ENCODE measurements at places on chromosomes 3 and 15.

- DNase-seq, result no peak
These were observed 19.4 kb upstream of the PTX3 start for GRCh38 chr3:157417247-157417646.

DNA sequence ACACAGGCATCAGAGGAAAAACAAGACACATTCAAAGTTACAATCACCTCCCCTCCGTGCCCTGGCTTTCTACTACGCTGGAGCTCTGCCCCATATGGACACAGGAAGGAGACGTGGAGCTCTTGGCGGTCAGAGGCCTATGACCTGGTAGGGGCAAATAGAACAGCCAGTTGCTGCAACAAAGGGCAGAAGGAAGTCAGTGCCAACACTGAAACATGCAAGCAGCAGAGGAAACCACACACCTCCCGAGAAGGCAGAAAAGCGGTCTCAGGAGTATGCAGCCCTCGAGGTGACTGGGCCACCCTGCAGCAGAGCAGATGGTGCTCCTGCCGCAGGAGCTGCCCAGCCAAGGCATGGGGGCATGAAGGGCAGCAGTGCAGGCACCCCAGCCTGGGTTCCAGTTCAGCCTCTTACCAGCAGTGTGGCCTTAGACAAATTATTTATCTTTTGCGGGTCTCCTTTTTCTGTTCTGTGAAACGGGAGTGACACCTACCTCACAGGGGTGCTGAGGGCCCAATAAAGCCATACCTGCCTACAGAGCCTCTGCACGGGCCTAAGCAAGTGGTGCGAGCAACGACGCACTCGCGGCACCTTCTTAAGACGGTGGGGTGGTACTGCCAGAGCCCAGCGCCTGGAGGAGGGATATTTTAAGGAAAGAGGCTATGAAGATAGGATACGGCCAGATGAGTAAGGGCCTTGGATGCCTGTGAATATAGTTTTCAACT, 8.6 kb downstream of the ZXDC start:
- no peak for DNase-seq

GRCh38 chr3:160870327-160870726, 114.3 kb downstream of the PPM1L start:
- no peak for DNase-seq

GRCh38 chr3:56800832-56801661, 702 bp downstream of the ARHGEF3 start:
- DNase-seq, result peak; percentile 48

DNA sequence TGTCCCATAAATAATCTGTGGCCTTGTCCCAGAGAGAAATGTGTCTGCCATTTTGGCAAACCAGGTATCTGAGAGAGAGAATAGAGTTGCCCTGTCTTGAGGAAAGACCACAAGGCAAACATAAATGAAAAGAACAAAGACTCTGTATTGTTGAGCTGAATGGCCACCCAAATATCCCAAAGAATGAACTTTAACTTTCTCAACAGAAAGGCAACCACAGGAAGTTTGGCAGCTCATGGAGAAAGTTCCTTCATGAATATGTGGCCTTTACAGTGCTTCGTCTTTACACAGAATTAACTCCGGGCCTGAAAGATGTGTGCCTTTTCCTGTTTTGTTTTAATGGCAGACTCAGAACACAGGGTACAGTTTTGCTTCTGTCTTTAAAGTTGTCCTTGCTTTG, 41.4 kb upstream of the THBS1 start:
- no peak for DNase-seq

DNA sequence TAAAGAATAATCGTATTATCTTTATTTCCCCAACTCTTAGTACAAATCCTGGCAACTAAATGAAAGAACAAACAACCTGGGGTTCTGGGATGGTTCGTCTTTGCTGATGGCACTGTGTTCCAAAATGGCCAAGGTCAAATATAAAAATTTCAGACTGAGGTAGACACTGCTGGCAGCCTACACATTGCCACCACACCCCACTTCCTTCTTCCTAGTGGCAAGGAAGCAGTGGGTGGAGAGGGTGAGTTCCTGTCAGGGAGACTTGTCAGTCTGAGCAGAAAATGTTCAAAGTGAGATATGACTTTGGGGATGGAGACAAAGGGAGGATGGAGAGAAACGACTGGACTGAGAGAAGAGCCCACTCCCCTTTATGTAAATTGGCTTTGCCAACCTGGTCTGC, 69.6 kb downstream of the LMCD1 start:
- no peak for DNase-seq

DNA sequence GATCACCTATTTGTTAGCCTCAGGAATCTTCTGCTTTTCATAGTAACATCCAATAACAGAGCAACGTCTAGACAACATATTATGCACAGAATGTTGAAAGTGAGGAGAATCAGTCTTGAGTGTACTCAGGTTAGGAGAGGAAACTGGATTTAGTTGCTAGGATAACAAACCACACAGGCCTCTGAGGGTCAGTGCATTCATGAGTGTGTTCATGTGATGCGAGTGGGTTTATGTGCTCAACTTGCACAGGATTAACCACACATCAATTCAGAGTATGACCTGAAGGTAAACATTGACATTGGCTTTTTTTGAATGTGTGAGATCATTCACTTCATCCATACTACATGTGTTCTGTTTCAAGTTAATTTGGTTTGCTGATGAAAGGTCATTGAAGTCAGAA, 287.6 kb downstream of the DIPK2A start:
- no peak for DNase-seq

DNA sequence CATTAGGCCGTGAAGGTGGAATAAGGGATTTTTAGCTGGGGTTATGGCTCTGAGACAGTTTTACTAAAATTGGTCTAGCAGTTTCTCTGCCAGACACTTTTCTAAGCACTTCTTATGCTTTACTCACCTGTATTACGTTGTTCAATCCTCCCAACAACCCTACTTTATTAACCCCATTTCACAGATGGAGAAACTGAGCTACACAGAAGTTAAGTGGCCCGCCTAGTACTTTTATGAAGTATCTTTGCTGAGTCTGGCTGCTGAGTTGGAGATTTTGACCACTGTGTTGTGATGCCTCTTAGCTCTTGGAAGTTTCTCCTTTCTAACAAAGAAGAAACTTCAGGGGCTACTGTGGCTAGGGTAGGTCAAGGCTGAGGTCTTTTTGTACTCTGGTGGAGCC, 11.5 kb downstream of the LIMD1 start:
- DNase-seq, result no peak

DNA sequence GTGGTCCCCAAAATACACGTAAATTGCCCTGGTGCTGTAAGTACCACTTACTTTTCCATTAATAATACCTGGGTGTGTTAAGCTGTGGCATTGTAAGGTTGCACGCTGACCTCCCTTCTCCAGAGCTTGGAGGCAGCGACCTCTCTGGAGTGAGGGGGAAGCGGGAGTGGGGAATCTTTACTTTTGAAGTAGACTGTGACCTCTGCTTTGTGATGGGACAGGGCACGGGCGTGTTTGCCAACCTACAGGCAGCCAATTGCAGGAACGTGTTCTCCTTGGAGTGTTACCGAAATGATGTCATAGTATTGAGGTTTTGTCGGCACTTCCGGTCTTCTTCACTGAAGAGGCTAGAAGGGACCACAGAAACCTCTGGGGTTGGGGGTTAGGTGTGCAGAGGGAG, 227.3 kb upstream of the C2CD4B start:
- peak; percentile 15 for DNase-seq

DNA sequence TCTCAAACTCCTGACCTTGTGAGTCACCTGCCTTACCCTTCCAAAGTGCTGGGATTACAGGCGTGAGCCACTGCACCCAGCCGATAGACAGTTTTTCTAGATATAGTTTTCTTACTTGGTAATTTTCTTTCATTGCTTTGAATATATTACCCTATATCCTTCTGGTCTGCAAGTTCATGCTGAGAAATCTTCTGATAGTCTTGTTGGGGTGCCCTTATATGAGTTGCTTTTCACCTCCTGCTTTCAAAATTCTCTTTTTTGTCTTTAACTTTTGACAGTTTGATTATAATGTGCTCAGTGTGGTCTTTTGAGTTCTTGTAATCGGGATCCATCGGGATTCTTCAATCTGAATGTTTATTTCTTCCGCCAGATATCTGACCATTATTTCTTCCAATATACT, 217.3 kb downstream of the GREM1 start:
- DNase-seq, result no peak

DNA sequence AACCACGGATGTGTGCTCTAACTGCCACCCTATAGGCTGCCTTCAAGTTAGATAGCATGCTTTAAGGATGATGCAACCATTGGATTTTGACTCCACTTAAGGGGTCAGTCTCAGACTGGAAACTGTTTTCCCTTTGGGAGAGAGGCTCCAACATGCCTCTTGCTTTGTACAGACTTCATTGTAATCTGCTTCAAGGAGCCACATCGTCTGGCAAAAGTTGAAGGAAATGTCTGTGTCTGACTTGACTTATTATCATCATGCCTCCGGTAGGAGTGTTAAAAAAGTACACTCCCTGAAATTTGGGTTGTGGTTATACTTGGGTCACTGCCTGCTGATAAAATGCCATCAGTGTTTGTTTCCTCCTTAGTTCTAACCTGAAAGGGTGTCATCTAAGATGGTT, 245.4 kb upstream of the CDIN1 start:
- DNase-seq, result no peak

- DNase-seq, result no peak
These were observed 1016.0 kb downstream of the MCTP2 start for GRCh38 chr15:95247071-95247984.

GRCh38 chr3:150609988-150610387, 6.9 kb downstream of the SELENOT start:
- DNase-seq, result no peak

DNA sequence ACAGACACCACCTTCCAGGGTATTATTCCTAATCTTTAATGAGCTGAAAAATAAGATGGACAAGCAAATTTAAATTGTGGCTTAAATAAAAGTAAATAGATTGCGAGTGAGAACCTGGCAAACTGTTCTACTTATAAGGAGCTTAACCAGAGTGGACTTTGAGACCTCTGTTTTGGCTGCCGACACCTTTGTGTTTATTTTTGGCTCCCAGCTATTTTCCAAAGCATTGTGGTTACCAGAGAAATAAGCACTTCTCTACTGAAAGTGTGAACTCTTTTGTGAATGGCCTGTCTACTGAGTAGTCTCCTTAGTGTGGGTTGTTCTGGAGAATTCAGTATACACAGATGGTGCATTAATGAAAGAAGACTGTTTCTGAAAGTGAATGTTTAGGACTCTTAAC, 109.4 kb downstream of the ATP8B4 start:
- DNase-seq, result no peak

GRCh38 chr3:176041812-176042211, 1155.5 kb downstream of the TBL1XR1 start:
- no peak for DNase-seq

- no peak for DNase-seq
These were observed 360.5 kb upstream of the NAALADL2 start for GRCh38 chr3:174498638-174499037.

DNA sequence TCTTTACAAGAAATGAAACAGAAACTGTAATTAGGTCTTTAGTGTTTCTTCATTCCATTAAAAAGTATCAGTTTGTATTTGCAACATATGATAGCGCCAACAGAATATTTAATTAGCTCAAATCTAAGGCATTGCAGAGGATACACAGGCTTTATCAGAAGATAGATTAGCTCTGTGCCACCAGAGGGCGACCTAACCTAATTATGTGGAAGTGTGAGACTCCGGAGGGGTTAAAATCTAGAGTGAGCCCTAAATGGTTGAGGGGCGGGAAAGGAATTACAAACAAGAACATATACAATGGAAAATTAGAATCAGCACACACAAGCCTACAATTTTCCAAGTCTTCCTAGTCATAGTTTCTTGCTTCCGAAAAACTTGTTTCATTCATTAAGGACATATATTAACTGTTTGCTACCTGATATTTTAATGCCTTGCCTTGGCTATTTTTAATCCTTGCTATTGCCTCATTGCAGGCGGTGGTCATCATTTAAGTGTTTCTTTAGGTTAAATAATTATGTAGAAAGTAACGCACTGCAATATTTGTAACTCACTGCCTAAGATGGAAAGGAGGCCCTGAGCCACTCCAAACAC, 18.0 kb upstream of the RYR3 start:
- DNase-seq, result peak; percentile 20

- DNase-seq, result no peak
These were observed 391.9 kb upstream of the THBS1 start for GRCh38 chr15:39188930-39189329.

DNA sequence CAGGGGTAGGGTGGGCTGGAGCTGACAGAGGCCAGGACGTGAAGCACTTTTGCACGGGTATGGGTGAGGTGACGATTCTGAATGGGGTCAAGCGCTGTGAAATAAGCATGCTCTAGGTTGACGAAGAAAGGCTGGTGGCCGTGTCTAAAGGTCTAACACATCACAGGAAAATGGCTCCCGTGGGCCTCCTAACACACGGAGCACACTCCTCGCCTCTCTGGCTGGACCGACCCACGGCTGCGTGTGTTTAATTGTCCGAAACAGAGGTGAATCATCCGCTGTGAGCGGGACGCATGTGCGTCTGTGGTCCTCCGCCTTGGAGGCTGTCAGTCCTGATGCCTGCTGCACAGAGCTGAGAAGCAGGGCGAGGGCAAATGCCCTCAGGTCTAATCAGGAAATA, 130.6 kb downstream of the NSMCE3 start:
- DNase-seq, result no peak

GRCh38 chr15:37638691-37639090, 295.7 kb upstream of the TMCO5A start:
- no peak for DNase-seq

- peak; percentile 54 for DNase-seq
These were observed 8.1 kb downstream of the B2M start for GRCh38 chr15:44719293-44719999.

GRCh38 chr3:73384091-73384906, 240.4 kb downstream of the PDZRN3 start:
- no peak for DNase-seq

GRCh38 chr15:79451361-79451999, 19.3 kb downstream of the MINAR1 start:
- DNase-seq, result no peak

DNA sequence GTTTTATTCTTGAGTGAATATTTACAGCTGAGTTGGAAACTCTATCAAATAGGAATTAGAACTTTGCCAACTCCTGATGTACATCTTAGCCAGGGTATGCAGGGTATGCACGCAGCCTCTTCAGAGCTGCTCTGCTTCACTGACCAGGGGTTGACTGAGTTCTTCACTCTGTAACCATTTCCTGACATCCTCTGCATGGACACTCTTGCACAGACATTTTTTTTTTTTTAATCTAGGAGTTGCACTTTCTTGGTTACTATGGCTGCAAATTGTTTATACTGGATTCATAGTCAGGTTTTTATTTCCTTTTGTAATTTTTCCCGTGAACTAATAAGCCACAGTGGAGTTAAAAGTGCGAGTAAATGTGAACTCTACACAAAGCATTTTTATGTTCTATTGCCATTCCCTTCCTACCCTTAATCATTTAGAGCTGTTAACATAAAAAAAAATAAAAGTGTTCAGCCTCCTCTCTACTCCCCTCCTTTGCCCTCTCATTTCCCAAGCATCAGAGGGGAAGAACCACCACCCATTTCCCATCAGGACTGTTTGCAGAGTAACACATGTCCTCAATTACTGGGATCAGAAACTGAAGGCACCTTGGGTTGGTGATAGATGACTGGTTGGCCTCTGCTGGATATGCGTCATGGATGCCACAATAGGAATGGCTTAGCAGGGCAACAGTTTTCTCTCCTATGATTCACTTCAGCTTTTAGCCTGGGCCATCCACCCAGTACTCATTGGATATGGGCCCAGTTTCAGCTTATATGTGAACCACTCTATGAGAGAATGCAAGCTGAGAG, 54.0 kb downstream of the DUT start:
- DNase-seq, result no peak

All from CD8-positive, alpha-beta T cell (primary cell).